Stimulated activated CD8-positive, alpha-beta memory T cell treated with anti-CD3 and anti-CD28 coated beads, Interleukin-7, amount 100 ng/mL, for 48 hours (primary cell): ENCODE measurements at places on chromosomes 5 and 9.

GRCh38 chr5:138639326-138639725 lies 64.1 kb upstream of the HSPA9 start:
- no peak for DNase-seq

GRCh38 chr5:80569961-80570786 lies at the start of gene ANKRD34B:
ANKRD34B (minus strand) TSS chr5:80570280; CDS start chr5:80560019, 10,261 bp downstream.
- DNase-seq: peak; percentile 20

DNA sequence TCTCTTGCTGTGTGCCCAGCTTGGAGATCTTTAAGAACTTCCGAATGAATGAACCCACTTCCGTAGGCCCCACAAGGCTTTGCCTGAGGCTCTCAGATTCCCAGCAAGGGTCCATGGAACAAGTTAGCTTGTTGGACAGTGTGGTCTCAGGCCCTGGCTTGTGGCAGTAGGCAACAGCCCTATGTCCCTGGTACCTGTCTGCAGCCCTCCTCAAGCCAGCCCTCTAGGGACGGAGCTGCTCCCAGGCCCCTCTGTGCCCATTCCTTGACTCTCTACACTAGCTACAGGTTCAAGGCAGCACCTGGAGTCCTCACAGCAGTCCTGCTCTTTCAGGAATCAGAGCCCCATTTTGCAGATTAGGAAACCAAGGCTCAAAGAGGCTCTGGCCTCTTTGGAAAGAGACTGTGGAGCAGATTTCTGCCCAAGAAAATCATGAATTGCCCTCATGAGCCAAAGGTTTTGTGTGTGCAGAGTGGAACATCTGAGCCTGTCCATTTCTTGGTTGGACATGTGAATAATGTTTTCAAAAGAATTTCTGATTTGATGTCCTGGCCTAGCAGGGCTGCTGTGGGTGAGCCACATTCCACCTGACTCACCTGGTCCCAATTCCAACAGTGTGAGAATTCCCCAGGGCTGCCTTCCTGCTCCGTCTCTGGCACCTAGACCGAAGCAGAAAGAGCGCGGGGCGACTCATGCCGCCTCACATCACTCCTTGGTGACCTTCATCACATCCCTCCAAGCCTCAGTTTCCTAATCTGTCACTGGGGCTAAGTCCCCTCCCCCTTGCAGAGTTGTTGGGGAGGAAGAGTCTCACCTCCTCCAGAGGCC lies 131.7 kb downstream of the BARX1 start:
- DNase-seq: no peak

DNA sequence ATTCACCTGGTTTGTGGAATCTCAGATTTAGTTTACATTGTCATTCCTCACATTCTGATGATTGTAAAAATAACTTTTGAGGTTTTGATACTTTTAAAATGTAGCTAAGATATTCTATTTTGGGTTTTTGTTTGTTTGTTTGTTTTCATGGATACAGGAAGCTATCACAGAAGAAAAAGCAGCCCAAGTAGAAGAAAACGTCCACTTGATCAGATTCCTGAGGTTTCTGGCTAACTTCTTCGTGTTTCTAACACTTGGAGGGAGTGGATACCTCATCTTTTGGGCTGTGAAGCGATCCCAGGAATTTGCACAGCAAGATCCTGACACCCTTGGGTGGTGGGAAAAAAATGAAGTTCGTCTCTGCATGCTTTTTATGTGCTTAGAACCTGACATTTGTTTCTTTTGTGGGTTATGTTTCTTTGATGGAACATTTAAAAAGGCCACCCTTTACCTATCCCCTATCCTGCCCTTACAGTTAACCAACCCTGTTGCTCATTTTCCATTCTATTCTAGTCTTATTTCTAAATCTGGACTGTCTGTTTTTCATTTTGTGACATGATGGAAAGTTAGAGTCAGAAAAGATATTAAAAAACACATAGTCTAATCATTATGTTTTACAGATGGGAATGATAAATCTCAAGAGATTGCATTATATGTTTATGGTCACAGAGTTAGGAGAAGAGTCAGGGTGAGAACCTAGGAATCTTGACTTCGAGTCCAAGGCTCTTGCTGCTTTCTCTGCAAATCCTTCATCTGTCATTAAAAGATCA lies 163.7 kb downstream of the ALDH1A1 start:
- DNase-seq: no peak

DNA sequence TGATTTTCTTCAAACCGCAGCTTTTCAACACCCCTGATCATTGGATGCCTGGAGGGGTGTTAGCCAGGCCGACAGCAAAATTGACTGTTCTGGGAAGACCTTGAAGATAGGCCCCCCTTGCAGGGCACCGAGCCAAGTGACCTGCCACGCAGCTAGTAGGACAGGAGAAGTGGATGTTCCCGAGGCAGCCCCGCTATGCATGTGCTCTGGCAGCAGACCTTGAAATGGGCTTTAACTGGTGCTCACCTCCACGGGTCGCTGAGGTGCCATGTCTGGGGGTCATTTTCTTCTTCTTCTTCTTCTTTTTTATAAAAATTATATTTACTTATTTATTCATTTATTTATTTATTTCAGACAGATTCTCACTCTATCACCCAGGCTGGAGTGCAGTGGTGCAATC lies 12.6 kb downstream of the FGF18 start:
- DNase-seq: no peak

DNA sequence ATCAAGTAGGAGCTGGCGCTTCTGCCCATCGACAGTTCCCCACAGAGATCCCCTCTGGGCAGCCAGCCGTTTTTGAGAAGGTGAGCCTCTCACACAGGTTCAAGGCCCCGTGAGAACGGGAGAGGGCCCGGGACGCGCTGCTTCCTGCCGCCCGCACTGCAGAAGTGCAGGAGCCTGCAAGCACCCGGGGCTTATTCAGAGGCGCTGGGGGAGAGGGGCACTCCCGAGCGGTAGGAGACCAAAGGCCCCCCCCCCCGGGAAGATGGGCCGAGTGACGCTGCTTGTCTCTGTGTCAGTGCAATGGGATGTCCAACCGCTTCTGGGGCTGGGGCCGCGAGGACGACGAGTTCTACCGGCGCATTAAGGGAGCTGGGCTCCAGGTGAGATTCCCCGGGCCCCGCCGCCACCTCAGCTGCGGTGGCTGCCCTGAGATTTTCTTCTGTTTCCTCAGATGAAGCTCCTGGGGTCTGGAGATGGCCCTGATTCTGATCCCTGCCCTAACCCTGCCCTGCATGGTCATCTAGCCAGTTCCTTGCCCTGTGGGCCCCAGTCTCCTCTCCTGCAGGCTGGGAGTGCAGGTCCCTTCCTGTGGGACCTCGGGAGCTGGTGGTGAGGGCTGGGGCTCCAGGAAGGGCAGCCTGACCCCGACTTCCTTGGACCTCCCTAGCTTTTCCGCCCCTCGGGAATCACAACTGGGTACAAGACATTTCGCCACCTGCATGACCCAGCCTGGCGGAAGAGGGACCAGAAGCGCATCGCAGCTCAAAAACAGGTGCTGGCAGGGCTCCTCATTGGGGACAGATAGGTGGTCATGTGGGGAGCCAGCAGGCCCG lies 8.5 kb downstream of the B4GALT7 start:
- DNase-seq: no peak

DNA sequence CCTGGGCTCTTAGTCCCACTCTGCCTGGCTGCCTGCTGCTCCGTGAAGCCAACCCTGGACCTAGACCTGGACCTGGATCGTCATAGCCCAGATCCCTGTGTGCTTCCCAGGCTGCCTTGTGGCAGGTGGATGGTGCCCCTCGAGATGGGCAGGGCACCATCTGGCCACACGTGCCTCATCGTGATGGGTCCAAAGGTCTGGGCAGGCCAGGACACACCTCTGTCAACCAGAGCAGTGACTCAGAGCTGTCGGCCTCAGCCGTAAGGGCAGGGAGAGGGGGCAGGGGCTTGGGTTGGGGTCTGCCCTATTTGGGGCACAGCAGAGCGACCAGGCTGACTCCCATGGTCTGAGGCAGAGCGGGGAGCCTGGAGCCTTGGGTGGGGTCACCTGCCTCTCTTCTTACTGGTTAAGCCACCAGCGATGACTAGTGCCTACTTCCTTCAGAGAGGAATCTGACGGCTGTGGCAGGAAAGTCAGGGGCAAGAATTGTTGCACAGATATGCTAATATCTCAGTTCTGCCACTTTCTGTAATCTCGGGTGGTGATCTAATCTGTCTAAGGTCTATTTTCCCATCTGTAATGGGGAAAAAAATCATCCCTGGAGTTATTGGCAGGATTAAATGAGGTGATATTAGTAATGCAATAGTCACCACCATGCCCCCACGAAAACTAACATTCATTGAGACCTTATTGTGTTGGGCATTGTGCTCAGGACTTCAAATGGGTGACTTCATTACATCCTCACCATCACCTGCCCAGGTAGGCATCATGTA lies 3.2 kb upstream of the CDHR2 start:
- no peak for DNase-seq
